Stimulated activated CD4-positive, alpha-beta T cell treated with anti-CD3 and anti-CD28 coated beads, Interleukin-1b, Interleukin-23, amount 100 ng/mL, for 1 hour (primary cell): ENCODE measurements at places on chromosomes 2 and 18.

DNA sequence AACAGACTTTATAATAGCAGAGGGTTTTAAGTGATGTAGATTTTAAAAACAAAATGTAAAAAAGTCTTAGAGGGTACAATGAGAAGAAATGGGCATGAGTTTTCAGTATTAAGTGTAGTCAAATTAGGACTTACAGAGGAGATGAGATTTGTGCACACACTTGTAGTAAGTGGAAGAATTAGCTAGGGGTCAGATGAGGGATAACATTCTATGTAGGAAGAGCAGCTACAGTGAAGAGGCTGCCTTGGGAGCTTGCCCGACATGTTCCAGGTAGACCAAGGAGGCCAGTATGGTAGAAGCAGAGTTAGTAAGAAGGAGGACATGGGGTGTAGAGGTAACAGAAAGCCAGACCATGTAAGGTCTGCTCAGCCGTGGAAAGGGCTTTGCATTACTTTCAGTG, 189.2 kb upstream of the DSEL start:
- DNase-seq, result no peak

DNA sequence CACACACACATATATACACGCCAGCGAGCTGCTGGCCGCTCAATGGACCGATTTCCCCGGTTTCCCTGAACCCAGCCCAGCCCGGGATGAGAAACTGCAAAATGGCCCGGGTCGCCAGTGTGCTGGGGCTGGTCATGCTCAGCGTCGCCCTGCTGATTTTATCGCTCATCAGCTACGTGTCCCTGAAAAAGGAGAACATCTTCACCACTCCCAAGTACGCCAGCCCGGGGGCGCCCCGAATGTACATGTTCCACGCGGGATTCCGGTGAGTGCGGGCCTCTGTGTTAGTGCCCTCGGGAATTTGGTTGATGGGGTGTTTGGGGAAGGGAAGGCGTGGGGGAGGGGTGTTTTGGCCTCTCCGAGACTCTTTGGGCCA, 392 bp downstream of the ST8SIA3 start:
- DNase-seq, result no peak

DNA sequence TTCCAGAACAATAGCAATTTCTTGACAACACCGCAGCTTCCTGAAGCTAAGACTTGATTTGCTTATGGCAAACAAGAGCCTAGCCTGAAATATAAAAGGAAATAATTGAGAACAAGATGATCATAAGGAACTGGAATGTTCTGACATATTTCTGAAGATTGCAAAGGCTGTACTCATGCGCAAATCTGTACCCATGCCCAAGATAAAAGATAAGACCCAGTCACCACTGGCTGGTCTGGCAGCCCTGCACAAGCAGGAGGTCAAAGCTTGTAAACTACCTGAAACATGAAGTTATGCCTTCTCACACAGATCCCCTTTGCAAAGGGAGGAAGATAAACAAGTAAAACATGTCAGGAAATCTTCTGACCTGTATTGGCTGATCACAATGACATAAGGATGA, 160.8 kb upstream of the GYPC start:
- no peak for DNase-seq

GRCh38 chr2:200264631-200265030, 41.9 kb upstream of the SPATS2L start:
- DNase-seq, result no peak

DNA sequence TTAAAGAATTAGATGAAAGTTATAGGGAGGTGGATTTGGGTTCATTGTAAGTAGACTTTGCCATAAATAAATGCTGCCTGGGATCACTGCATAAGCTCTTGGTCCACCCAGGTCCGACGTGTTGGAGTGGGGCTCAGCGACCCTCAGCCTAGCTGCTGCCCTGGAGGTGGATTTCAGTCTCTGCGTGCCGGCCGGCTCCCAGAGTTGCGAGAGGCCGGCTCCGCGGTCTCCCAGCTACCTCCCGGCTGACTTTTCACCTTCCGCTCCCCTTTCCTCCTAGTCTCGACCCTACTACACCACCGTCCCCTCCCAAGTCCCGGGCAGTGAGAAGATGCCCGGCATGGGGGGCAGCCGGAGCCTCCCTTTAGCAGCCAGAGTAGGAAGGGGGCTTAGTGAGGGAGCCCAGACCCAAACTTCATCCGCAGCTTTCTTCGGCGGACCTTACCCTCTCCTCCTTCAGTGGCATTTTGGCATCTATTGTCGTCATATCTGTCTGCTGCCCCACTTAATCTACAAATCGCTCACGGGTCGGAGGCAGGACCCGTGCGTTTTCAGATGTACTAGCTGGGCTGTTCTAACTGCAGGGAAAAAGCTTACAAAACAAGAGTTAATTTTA, 8.1 kb downstream of the EMX1 start:
- no peak for DNase-seq

DNA sequence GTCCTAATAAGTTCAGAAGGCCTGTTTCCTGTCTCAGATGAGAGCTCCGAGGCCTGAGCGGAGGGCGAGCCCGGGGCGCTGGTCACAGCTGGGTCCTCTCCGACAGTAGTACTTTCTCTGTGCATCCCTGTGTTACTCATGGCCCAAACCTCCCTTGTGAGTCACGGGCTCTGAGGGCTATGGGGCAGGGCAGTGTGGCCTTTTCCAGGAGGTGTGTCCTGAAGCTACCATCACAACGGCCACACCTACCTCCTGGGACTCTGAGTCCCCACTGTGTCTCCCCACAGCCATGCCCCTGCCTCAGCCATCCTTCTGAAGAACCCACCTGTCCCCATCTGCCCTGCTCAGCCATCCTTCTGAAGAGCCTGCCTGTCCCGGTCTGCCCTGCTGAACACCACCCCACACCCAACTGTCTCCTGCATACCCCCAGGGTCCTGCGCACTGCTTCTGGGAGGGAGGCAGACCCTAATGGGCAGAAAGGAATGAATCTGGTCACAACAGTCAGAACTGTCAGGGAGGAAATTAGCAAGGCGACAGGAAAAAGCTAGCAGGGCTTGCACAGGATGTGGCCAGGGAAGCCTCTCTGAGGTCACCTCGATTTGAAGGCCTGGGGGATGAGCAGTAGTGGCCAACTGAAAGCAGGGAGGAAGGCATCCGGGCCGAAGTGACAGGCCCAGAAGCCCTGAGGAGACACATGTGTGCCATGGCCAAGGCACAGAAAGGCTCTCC, 145.4 kb upstream of the RIOK3 start:
- DNase-seq, result no peak

GRCh38 chr18:79195716-79196683, 126.8 kb downstream of the ATP9B start:
- DNase-seq, result no peak

GRCh38 chr2:160194351-160194750, 5.7 kb downstream of the ITGB6 start:
- no peak for DNase-seq
